ENCODE measurements at places on chromosomes 7 and 10.

DNA sequence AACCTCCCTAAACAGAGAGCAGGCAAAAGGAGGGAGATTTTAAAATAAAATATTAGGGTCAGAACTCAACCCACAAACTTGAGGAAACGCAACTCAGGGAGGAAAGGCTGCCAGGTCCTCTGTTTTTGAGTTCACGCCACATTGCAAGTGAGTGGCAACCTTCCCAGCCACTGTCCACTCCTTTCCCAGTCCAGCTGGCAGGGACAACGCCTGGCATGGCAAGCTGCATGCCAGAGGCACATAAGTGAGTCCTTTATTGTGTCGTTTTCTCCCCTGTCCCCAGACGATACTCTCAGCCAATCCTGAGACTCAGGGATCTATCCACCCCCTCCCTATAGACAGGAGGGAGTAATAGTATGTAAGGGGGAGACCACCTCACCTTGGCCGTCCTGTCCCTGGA lies 22.4 kb downstream of the FBXW4 start:
- peak; percentile 16 for DNase-seq

- no peak for DNase-seq
These were observed 221.7 kb downstream of the PARD3 start for GRCh38 chr10:34593374-34593890.

DNA sequence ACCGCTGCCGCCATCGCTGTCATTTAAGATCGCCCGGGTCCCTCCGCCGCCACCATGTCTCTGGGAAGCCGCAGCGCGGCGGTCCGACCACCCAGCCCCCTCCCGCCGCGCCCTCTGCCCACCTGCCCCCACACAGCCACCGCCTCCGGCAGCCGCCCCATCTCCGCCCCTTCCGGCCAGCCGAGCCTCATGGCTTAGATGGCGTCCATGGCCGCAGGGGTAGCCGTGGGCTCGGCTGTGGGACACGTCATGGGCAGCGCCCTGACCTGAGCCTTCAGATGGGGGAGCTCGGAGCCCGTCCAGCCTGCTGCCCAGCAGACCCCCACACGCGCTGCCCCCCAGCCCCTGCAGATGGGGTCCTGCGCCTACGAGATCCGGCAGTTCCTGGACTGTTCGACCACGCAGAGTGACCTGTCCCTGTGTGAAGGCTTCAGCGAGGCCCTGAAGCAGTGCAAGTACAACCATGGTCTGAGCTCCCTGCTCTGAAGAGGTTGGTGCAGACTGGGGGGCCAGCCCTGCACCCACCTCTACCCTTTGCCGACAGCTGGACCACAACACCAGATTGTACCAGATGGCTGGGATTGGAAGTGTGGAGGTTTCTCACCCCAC lies 38.0 kb upstream of the TARP start:
- no peak for DNase-seq

DNA sequence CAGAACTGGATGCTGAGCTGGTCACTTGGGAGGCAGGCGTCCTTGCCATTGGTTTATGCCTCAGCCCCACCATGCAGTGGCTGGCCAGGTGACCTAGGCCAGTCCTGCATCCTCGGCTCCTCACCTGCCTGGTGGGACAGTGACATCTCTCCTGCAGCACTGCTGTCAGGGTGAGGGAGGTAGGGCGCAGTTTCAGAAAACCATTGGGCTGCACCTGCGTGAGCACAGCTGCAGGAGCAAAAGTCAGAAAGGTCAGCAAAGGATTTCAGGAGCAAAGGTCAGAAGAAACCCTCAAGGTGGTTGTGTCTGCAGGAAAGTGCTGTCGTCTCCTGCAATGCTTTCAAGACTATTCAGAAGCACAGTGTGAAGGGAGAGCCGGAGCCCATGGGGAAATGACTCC lies 48.1 kb downstream of the EGFR start:
- no peak for DNase-seq

DNA sequence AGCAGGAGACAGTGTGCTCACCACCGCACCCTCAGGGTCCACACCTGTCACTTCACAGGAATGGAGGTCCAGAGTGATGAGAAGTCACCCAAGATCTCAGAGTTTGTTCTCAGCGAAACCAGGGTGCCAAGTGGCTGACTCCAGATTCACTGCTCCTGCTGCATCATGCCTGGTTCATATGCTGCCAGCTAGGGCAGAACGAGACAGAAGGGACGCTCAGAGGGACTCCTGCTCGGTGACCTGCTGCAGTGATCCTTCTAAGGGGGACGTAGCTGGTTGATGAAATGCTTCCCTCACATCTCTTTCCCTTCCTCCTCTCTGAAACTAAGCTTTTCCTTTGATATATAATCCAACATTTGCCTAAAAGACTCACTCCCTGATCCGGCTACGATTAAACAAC lies 248.5 kb downstream of the SFMBT2 start:
- DNase-seq: no peak

DNA sequence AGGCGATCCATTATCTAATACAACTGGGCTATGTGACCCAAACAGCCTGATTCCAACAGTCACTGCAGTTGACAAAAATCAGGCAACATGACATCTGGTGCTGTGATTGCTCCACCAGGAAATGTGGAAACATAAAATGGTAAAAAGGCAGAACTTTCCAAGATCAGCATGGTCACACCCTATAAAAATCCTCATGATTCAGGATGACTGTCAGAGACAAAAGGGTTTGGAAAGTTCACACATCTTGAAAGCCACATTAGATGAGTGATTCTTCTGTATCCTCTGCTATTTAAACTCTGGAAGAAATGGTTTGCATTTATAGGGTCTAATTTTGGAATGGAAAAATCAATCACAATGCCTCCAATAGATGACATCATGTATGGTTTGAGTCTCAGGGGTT lies 662.6 kb upstream of the IGFBP3 start:
- no peak for DNase-seq

GRCh38 chr10:127860592-127860991 lies 32.1 kb downstream of the CLRN3 start:
- no peak for DNase-seq

GRCh38 chr10:75547391-75548298 lies 116.2 kb downstream of the LRMDA start:
- DNase-seq: no peak

GRCh38 chr10:43817368-43817767 lies 168.7 kb upstream of the ZNF32 start:
- DNase-seq: no peak

GRCh38 chr7:39741942-39742623 lies 118.7 kb downstream of the RALA start:
- DNase-seq: no peak

- no peak for DNase-seq
These were observed 3.3 kb upstream of the UNCX start for GRCh38 chr7:1229202-1229947.

DNA sequence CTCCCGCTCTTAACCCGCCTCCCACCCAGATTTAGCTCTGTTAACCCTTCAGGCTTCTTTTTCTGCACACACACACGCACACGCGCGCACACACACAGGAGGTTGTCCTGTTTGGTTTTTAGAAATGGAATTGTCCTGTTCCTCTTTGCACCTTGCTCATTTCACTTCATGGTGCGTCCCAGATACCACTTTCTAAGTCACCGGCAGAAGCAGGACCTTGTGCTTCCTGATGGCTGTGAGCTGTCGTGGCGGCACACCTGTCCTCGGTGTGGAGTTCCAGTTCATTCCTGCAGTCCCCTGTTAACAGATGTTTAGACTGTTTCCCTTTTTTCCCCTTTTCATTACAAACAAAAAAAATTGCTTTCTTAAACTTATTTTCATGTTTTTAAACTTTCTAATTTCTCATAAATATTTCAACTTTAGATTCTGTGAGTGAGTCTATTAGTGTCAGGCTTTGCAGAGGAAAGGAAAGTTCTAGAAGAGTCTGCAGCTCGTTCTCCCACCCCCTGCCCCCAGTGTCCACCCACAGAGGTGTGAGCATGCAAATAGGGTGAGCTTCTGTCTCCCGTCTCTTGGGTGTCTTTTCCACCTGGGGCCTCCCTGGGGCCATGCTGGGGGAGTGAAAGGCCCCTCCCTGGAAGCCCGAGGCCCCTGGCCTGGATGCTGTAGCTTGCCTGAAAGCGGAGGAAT lies 85.5 kb downstream of the LHPP start:
- no peak for DNase-seq

- DNase-seq: no peak
These were observed 15.6 kb downstream of the CLRN3 start for GRCh38 chr10:127877116-127877515.

GRCh38 chr7:35865287-35865686 lies 64.4 kb downstream of the SEPTIN7 start:
- DNase-seq: no peak

DNA sequence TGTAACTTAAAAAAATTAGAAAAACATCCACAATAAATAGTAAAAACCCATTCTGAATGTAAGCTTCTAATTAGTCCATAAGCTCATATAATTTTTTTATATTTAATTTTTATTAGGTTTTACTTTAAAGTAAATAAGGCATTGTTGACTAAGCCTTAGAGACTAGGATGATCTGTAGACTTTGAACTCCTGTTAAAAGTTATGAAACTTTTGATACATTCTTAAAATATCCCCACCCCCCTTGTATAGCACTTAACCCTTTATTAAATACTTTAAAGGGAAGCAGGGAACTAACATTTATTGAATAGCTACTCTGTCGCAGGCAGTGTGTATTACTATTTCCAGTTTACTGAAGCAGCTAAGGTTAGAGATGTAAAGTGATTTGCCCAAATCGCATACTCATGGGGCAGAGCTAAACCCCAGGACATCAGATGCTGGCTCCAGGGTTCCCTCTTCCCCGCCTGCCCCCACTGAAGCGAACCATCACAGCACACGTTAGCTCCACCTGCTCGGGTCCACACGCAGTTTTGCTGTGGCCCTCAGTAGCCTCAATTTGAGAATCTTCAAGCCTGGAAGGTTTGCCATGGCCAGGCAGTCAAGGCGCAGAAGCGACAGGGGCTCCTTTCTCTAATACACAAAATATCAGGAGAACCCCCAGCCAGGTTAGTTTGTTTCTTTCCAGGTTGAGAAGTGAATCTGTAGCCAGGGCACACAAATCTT lies 762 bp downstream of the PON1 start:
- DNase-seq: no peak

DNA sequence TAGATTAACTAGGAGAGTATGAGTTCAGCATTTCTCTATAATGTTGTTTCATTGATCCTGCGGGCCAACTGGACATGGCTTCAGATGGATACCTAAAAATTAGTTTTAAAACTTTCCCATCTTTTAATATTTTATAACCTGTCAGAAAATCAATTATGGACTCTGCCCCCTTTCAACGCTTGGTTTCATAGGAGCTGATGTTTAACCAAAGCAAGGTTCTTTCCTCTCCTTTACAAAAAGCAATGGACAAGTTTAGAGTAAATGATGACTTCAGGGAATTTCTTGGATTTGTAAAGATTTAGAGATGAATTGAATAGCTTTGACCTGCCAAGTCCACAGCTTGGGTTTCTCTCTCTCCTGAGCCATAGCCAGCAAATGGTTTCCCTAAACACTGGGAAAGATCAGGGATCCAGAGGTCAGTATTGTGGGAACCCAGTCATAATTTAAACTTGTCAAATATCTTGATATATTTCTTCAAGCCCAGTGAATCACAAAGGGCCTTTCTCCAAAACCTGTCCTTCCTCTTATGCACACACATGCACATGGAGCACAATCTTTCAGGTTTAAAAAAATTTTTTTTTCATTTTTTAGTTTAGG lies 177.1 kb downstream of the EVX1 start:
- no peak for DNase-seq

GRCh38 chr10:2414039-2414438 lies 653.3 kb upstream of the PFKP start:
- DNase-seq: no peak

DNA sequence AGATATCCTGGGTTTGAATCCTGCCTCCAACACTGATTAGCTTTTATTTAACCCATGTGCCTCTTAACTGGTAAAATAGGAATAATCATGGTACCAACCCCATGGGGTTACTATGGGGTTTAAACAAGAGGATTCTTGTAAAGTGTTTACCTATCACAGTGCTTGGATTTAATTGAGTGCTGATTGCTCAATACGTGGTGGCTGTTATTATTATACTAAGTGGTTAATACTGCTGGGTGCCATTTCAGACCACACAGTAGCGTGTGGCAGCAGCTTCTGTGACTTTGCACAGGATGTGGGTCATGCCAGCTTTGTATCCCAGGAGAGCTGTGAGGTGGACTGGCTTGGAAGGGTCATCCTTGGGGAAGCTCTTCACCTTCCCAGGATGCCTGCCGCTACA lies 177.2 kb downstream of the SEC23IP start:
- DNase-seq: no peak

- DNase-seq: no peak
These were observed 26.9 kb upstream of the EPHB6 start for GRCh38 chr7:142827951-142828500.

GRCh38 chr10:84523526-84523925 lies 195.1 kb downstream of the CCSER2 start:
- DNase-seq: no peak

GRCh38 chr10:110706690-110707098 lies 62.6 kb downstream of the RBM20 start:
- no peak for DNase-seq

DNA sequence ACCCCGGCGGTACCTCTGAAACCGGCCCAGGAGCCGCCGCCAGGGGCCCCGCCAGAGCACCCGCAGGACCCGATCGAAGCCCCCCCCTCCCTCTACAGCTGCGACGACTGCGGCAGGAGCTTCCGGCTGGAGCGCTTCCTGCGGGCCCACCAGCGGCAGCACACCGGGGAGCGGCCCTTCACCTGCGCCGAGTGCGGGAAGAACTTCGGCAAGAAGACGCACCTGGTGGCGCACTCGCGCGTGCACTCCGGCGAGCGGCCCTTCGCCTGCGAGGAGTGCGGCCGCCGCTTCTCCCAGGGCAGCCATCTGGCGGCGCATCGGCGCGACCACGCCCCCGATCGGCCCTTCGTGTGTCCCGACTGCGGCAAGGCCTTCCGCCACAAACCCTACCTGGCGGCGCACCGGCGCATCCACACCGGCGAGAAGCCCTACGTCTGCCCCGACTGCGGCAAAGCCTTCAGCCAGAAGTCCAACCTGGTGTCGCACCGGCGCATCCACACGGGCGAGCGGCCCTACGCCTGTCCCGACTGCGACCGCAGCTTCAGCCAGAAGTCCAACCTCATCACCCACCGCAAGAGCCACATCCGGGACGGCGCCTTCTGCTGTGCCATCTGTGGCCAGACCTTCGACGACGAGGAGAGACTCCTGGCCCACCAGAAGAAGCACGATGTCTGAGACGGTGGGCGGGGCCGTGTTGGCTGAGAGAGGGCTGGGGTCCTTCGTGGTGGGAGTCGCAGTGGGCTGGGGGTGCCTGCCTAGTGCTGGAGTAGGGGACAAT lies 3.8 kb downstream of the REPIN1 start:
- DNase-seq: no peak

- no peak for DNase-seq
These were observed 184.4 kb downstream of the TCERG1L start for GRCh38 chr10:131127138-131127589.

GRCh38 chr10:23345861-23346260 lies 1.3 kb upstream of the C10orf67 start:
- DNase-seq: no peak

- DNase-seq: no peak
These were observed 15.5 kb upstream of the PTPRN2 start for GRCh38 chr7:158602905-158603772.

DNA sequence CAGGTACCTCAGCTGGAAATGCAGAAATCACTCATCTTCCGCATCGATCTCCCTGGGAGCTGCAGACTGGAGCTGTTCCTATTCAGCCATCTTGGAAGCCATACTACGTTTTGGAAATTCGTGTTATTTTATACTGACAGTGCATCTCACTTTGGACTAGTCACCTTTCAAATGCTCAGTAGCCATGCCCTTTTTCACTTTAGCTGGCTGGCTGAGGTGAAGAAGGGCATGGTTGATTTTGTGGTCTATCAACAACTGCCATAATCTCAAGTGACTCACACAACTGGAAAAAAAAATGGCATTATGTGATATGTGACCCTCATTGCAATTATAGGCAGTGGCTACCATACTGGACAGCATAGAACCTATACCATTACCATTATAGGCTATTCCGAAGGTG lies 100.5 kb downstream of the CCDC71L start:
- DNase-seq: no peak

Data from caudate nucleus (tissue), 63 donors.